ENCODE measurements at places on chromosomes 3 and 15. TPM values are rescaled to one million over a fixed set of nuclear protein-coding genes. Genes with fewer than 3 reads are reported as not detected.

DNA sequence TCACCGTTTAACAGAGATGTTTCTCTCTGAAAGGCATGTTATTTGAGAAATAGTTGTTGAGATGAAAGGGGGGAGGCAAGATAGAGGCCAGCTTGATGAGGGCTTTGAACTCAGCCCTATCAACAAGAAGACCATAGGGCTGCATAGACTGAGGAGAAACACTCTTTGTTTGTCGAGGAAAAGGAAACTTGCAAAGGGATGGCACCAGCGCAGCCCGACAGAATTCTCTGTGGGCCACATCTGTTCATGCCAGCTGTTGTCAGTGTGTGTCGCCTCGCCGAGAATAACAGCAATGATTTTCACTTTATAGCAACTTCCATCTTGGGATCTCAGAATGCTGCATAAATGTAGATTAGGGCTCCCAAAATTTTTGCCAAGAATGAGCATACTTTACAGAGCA, 478.3 kb upstream of the TPRG1 start:
- no peaks in the 10 kb centered on the region for H3K36me3 ChIP-seq
- no peaks in the 10 kb centered on the region for H3K4me1 ChIP-seq
- H3K27me3 ChIP-seq = no peaks in the 10 kb centered on the region
- H3K27ac ChIP-seq = no peak overlapping the region

The POLR2M gene
- total RNA-seq = 70.3 TPM

GRCh38 chr3:110567029-110567428, 504.6 kb upstream of the NECTIN3 start:
- DNase-seq = no peak
- no peaks in the 10 kb centered on the region for H3K4me1 ChIP-seq
- no peak overlapping the region for H3K4me3 ChIP-seq
- H3K27me3 ChIP-seq = no peaks in the 10 kb centered on the region

GRCh38 chr3:45938864-45939263, 4.4 kb upstream of the CXCR6 start:
- H3K36me3 ChIP-seq = peaks cover 16% of the 10 kb centered on the region
- H3K4me1 ChIP-seq = no peaks in the 10 kb centered on the region
- H3K27me3 ChIP-seq = no peaks in the 10 kb centered on the region
- H3K27ac ChIP-seq = no peak overlapping the region
- DNase-seq = peak; percentile 94

- peaks cover 4% of the 10 kb centered on the region for H3K4me1 ChIP-seq
- H3K27ac ChIP-seq = no peak overlapping the region
- no peaks in the 10 kb centered on the region for H3K36me3 ChIP-seq
- no peak for DNase-seq
- no peaks in the 10 kb centered on the region for H3K27me3 ChIP-seq
Observed at GRCh38 chr3:136544532-136544931, 207.6 kb downstream of the STAG1 start.

GRCh38 chr15:25486051-25486450, 47.2 kb upstream of the UBE3A start:
- no peak overlapping the region for H3K27ac ChIP-seq
- H3K27me3 ChIP-seq = peaks cover under 1% of the 10 kb centered on the region
- DNase-seq = peak; percentile 51
- no peak overlapping the region for H3K4me3 ChIP-seq
- peaks cover 2% of the 10 kb centered on the region for H3K4me1 ChIP-seq
- H3K36me3 ChIP-seq = no peaks in the 10 kb centered on the region

Data from endodermal cell (in vitro differentiated cells).